H9 (cell line): ENCODE measurements at places on chromosomes 5 and 9.

DNA sequence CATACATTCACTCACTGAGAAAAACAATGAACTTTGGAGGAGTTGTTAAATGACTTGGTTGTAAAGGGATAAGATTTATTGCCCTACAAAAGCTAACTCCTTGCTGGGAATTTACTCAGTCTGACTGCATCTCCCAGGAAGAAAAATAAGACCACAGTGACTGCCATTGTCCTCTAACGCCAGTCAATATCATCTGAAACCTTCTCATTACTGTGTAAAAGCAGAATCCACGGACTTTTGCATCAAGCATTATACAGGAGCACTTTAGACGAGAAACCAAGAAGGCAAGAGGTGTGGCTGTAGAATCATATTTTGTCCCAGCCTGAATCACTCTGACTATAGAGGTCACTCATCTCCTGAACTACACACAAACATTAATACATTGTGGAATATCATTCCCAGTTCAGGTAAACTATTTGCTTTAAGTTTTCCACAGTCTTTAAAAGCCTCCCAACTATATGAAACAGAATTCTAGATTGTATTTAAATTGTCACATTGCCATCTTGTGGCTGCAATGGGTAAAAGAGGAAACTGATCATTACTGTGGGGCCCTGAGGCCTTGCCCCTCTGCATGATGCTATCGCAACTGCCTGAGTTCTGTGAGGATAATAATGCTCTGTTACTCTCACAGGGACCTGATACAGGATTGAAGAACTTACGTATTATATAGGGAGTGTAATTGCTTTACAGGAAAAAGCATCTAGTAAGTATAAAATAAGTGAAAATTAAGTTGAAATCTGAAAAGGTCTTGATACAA is 142.9 kb downstream of the SLCO4C1 start:
- no peak for DNase-seq

- DNase-seq = no peak
These were observed 2.3 kb upstream of the IL17B start for GRCh38 chr5:149381261-149381985.

GRCh38 chr5:143923634-143924266 is 111.8 kb downstream of the HMHB1 start:
- DNase-seq = no peak

GRCh38 chr9:134776080-134776796 is 104.4 kb upstream of the FCN2 start:
- no peak for DNase-seq

- DNase-seq = no peak
These were observed 92.4 kb upstream of the CPLX2 start for GRCh38 chr5:175778951-175779503.
